ENCODE measurements at places on chromosomes 12 and 14.

DNA sequence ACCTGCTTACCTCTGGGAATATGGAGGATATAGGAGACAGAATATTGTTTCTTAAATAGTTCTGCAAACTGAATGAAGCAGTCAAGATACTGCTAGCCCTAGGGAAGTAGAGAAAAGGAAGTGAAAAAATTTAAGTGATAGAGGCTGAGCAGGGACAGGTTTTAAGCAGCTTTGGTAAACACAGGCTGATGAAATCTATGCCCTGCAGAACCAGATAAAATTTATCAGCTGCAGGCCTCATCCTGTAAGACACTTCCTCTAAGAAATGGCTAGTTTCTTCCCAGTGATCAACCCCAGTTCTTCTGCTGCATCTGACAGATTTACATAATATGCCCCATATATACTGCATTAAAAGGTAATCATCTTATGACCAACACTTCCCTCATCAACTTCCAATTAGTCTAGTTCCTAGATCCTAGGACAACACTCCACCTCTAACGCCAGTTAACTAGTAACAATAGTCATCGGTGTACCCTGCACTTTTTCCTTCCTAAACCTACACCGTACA is 1.3 kb upstream of the ESYT1 start:
- no peak for DNase-seq

- DNase-seq, result peak; percentile 56
Measured at GRCh38 chr14:68373847-68374444, 418.9 kb downstream of the ZFP36L1 start.

DNA sequence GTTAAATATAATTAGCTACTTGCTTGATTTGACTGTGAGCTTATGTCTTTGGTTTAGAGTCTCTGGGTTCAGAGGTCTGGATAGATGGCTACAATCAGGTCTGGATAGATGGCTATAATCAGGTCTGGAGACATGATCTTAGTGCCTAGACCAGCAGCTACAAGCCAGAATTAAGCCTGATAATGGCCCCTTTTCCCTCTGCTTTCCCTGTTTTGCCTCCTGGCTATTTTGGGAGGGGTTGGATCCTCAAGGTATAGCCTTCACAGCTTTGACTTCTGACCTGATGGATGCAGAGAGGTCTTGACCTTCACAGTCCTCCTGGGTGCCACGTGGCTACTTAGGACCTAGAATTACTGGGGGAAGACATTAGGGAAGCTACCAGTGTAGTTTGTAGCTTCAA is 877.7 kb downstream of the GALC start:
- DNase-seq, result no peak

DNA sequence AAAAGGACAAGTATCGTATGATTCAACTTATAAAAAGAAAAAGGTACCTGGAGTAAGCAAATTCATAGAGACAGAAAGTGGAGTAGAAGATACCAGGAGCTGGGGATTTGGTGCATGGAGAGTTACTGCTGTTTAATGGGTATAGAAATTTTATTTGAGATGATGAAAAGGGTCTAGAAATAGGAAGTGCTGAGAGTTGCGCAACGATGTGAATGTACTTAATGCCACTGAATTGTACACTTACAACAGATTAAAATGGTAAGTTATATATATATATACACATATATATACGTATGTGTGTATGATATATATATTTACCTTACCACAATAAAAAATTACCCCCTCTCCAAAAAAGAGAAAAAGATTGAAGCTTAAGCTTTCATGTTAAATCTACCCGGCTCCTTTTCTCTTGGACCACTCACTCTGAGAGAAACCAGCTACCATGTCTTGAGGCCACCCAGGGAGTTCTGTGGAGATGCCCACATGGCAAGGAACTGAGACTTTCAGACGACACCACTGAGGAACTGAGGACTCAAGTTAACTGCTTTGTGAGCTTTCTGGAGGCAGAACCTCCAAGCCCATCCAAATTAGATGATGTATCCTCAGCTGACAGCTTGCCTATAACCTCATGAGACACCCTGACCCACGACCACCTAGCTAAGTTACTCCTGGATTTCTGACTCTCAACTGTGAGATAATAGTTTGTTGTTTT is 130.0 kb upstream of the BTG1 start:
- no peak for DNase-seq

- no peak for DNase-seq
Measured at GRCh38 chr12:46904406-46905238, 78.8 kb upstream of the SLC38A4 start.

DNA sequence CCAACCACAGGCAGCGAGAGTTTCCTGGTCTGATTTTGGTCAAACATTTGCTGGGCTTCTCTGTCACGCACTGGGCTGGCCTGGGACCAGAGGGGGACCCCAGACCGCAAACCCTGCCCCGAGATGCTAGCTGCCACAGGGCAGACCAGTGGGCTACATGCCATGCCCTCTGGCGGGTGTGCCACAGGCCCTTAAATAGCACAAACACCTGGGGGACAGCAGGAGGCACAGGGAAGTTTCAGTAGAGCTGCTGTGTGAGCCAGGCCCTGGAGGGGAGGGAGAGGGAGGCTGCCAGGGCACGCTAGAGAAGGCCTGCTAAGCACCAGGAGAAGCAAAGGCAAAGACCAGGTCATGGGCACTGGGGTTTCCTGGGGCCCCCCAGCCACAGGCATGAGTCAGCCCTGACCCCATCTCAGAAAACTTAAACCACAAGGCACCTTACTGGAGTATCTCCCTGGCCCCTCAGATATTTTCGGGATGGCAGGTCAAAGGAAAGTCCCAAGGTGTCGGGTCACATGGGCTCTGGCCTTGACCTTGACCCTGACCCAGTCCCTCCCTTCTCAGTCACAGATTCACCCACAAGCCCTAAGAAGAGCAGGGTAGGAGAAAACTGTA is 29.2 kb downstream of the ITPK1 start:
- peak; percentile 56 for DNase-seq

DNA sequence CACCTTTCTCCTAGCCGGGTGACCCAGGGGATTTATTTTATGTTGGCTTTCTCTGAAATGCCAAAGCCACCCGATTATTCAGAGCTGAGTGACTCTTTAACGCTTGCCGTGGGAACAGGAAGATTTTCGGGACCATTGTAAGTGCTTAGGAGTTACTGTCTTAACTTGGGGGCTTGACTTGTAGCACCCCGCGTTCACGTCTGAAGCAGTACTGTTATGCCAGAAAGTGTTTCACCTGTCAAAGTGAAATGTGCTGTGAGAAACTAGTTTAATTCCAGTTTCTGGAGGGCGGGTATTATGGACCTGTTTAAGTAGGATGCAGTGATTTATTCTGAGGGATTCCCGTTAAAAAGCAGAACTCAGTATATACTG is 218 bp downstream of the LYSET start:
- DNase-seq, result no peak

- no peak for DNase-seq
Measured at GRCh38 chr14:95157048-95157326, 342 bp downstream of the DICER1 start.

- no peak for DNase-seq
Measured at GRCh38 chr14:106518054-106518943, 991.9 kb downstream of the TMEM121 start.

- DNase-seq, result no peak
Measured at GRCh38 chr14:66955159-66955558, 234.1 kb upstream of the GARIN2 start.

- DNase-seq, result peak; percentile 64
Measured at GRCh38 chr12:14278294-14278953, 87.1 kb upstream of the ATF7IP start.

GRCh38 chr14:76015668-76016067 is 30.1 kb downstream of the IFT43 start:
- no peak for DNase-seq

GRCh38 chr12:127044836-127045235 is 1222.1 kb upstream of the TMEM132C start:
- no peak for DNase-seq

DNA sequence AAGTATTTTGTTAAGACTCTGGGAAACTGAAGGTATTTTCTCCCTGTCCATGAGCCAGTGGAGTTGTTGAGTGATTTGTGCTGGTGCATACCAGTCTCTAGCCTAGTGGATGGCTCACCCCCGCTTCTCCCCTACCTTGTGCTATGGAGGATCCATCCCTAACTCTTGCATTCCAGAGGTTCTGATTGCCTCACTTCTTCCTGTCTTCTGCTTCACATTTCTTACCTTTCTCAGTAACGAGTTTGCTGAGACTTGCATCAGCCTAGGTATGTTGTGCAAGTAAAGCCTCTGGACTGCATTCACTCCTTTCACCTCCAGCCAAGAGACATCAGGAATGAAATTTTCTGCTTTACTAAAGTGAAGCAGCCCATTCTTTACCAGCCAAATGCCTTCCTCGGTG is 391.6 kb downstream of the ZFP36L1 start:
- no peak for DNase-seq

- no peak for DNase-seq
Measured at GRCh38 chr12:65392491-65392890, 114.0 kb downstream of the MSRB3 start.

DNA sequence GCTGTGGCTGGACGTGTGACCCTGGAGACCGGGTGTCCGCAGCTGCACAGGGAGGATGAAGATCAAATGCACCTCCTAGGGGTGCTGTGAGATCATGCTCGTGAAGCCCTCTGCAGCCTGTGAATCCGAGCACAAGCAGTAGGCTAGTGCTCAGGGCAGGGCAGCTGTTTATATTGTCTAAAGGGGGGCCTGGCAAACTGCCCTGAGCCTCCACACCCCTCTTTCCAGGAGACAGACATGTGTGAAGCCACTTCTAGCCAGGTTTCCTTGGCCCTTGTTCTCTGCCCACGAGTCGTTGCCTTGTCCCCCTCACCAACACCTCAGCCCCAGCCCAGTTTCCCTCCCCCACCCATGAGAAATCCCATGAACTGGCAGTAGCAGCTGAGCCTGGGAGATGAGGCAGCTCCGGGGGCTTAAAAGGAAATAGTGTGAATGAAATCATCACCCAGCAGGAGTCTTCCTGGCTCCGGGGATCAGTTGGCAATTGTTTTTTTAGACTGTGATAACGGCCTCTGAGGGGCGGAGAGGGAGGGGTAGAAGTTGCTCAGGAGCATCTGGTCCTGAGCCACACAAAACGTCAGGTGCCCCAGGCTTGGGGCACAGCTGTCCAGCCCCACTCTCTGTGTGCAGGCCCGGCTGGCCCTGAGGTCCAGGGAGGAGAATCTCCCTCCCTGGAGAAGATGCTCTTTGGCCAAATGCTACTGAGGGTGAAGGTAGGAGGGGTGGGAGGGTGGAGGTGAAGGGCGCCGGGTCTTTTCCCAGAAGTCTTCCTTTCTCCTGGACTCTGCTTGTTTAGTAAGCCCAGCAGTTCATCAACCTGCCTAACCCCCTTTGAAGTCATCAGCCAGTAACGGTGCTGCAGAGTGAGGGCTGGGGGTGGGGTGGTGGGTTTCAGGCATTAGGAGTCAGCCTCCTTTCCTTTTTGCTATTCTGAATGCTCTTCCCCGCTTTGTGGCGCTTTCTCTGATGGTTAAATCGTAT is 4.0 kb downstream of the FGF6 start:
- no peak for DNase-seq

- no peak for DNase-seq
Measured at GRCh38 chr14:68594737-68595380, 198.0 kb downstream of the ZFP36L1 start.

- no peak for DNase-seq
Measured at GRCh38 chr12:76866726-76867125, 12.1 kb downstream of the CSRP2 start.

DNA sequence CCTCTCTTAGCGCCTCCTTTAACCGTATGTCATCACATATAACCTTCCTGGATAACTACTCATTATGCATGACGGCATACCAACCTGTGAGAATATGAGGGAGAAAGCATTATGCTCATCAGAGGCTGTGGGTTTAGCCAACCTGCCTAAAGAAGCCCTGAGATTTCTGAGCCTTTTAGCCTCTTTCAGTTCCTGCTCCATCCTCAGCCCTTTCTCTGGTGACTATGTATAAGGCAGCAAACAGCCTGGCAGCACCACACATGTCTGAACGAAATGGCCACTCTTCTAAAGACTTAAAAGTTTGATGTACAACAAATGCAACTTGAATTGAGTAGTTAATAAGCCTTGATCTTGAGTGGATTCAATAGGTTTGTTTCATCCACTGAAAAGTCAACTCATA is 64.8 kb upstream of the SOX5 start:
- no peak for DNase-seq
